Activated CD4-positive, alpha-beta T cell treated with anti-CD3 and anti-CD28 coated beads for 36 hours (primary cell): ENCODE measurements at places on chromosomes 4 and X. TPM values are rescaled to one million over a fixed set of nuclear protein-coding genes. Genes with fewer than 3 reads are reported as not detected.

The PCDH7 gene
- not detected for total RNA-seq

The LGI2 gene
- total RNA-seq: not detected

DNA sequence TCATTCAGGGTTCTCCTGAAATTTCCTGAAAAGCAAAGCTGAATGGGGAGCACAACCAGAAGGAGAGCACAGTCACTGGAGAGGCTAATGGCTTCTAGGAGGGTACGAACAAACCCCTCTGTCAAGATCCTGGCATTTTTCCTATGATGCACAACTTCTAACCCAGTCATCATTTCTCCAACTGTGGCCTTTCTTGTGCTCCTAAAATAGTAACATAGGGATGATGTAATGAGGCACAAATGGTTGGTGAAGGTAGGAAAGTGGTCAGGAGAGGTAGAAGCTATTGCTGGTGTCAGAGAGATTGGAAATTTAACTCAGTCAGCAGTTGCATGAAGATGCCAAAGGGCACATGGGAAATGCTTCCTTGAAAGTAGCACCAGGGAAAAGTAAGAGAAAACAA lies 52.7 kb downstream of the SLC10A7 start:
- no peaks in the 10 kb centered on the region for H3K27me3 ChIP-seq
- no peak for DNase-seq
- no peak overlapping the region for H3K27ac ChIP-seq

GRCh38 chr4:75087865-75088264 lies 154.9 kb downstream of the PARM1 start:
- DNase-seq: no peak
- H3K27me3 ChIP-seq: no peaks in the 10 kb centered on the region
- no peak overlapping the region for H3K27ac ChIP-seq
- H3K4me3 ChIP-seq: no peak overlapping the region
- no peaks in the 10 kb centered on the region for H3K4me1 ChIP-seq

- no peaks in the 10 kb centered on the region for H3K36me3 ChIP-seq
- DNase-seq: no peak
- no peak overlapping the region for H3K27ac ChIP-seq
- H3K4me1 ChIP-seq: no peaks in the 10 kb centered on the region
Observed at GRCh38 chr4:180116840-180117239, 2126.4 kb upstream of the TENM3 start.

DNA sequence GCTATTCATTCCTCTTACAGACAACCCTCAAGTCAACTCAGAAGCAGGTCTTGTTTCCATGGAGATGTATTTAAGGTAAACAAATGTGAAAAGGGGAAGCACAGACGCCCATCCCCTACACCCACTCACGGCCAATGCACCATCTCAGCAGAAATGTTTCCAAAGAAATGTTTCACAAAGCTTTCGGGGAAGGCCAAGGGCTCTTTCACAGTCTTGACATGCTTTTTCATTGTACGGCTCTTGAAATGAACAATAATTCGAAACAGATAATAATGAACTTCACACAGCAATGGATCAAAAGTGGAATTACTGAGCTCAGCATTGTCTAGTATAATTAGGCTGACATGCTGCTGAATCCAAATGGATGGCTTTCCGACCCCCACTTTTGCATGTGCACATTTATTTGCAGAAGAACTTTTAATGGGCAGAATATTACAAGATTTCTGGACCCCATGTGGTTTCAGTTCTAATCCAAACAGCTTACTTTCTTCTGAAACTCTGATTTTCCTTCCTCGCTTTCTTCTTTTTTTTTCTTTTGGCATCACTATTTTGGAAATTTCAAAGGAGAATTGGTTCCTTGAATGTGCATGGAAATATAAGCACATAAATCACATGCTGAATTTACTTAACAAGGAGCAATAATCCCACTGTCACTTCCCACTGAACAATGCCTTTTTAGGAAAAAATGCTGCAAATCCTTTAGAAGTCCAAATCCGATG lies 160.9 kb downstream of the SMIM20 start:
- H3K27ac ChIP-seq: peak overlapping the region; percentile 90
- H3K27me3 ChIP-seq: peaks cover 3% of the 10 kb centered on the region
- peak overlapping the region; percentile 26 for H3K4me3 ChIP-seq
- peaks cover 18% of the 10 kb centered on the region for H3K36me3 ChIP-seq
- peaks cover 64% of the 10 kb centered on the region for H3K4me1 ChIP-seq

The TCEAL9 gene
- total RNA-seq: 1.5 TPM

The SLC10A4 gene
- total RNA-seq: not detected

DNA sequence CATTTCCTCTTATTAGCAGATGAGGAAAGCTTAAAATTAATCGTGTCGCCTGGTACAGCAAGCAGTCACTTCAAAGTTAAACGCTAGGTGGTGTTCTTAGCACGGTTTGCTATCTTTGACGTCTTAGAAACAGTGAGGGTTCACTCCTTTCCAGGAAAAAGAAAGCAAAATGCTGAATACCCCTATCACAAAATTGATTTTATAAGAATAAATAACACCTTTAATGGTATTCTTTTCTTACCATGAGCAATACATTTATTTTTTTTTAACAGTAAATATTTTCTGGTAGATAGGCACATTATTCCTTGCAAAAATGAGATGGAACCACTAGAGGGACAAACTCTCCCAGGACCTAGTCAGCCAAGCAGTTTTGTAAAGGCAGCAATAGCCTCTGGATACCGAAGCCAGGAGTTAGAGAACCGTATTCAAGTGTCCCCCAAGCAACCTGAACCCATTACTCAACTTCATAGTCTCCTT lies 153.9 kb downstream of the KDR start:
- no peak overlapping the region for H3K27ac ChIP-seq
- no peak overlapping the region for H3K4me3 ChIP-seq
- DNase-seq: no peak
- peaks cover 1% of the 10 kb centered on the region for H3K27me3 ChIP-seq
- H3K36me3 ChIP-seq: no peaks in the 10 kb centered on the region
- no peaks in the 10 kb centered on the region for H3K4me1 ChIP-seq

DNA sequence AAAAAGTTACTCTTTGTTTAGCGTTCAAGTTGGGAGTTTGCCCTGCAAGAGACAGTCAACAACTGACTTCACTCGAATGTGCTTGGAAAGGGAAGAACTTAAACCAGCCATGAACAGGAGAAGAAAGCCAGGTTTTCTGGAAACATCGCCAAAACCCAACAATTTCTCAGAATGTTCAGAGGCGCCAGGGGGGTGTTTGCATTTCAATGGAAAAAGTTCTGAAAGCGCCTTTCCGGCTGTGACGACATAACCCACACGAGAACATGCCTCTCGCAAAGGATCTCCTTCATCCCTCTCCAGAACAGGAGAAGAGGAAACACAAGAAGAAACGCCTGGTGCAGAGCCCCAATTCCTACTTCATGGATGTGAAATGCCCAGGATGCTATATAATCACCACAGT lies 78.1 kb upstream of the ADGRA3 start:
- peaks cover 3% of the 10 kb centered on the region for H3K4me1 ChIP-seq
- no peaks in the 10 kb centered on the region for H3K36me3 ChIP-seq
- no peaks in the 10 kb centered on the region for H3K27me3 ChIP-seq

DNA sequence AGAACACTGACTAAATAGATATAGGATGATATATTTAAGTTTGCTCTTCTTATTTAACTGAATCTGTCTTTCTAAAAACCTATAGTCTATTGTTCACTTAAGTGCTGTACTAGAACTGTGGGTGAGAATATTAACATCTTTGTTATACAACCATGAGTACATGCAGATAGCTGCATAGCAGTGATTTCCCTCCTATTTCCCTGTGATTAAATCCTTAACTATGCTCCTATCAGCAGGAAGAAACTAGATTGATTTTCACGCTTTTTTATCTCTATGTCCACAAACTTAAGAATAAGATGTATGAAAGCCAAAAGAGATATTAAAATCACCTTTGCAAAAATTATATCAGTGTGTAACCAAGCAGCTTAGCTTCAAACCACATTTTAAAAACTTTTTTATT lies 11.3 kb upstream of the UGT2A3 start:
- no peaks in the 10 kb centered on the region for H3K36me3 ChIP-seq
- H3K27me3 ChIP-seq: no peaks in the 10 kb centered on the region
- no peaks in the 10 kb centered on the region for H3K4me1 ChIP-seq
- H3K4me3 ChIP-seq: no peak overlapping the region
- no peak for DNase-seq
- no peak overlapping the region for H3K27ac ChIP-seq

The PLCXD1 gene
- 127 TPM for total RNA-seq

DNA sequence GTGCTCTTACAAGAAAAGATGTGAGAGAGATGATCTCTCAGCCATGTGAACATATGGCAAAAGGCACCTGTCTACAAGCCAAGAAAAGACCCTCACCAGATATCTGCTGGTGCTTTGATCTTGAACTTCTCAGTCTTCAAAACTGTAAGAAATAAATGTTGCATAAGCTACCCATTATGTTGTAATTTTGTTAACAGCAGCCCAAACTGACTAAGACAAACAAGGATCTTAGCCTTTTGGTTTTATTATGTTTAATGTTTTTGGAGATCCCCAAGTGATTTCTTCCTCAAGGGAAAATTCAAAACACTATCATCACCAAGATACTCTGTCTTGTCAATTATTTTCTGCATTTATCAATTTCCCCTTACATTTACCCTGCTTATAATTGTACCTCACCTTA lies 21.8 kb upstream of the CCNI start:
- peaks cover 14% of the 10 kb centered on the region for H3K4me1 ChIP-seq
- no peak for DNase-seq
- H3K36me3 ChIP-seq: no peaks in the 10 kb centered on the region
- H3K4me3 ChIP-seq: no peak overlapping the region
- no peaks in the 10 kb centered on the region for H3K27me3 ChIP-seq

GRCh38 chr4:144647095-144647561 lies 1.2 kb downstream of the HHIP start:
- no peaks in the 10 kb centered on the region for H3K36me3 ChIP-seq
- H3K4me3 ChIP-seq: peak overlapping the region; percentile 66
- peaks cover 21% of the 10 kb centered on the region for H3K4me1 ChIP-seq
- H3K27ac ChIP-seq: no peak overlapping the region
- H3K27me3 ChIP-seq: peaks cover 42% of the 10 kb centered on the region

- H3K4me1 ChIP-seq: peaks cover 13% of the 10 kb centered on the region
- H3K4me3 ChIP-seq: peak within 1 kb of the TSS; percentile 47
- H3K36me3 ChIP-seq: no peaks in the 10 kb centered on the region
- H3K27me3 ChIP-seq: peaks cover 54% of the 10 kb centered on the region
Observed at GRCh38 chr4:55635741-55636655, at the start of gene NMU. Gene NMU (minus strand): TSS chr4:55636298. CDS start chr4:55636192, 106 bp downstream.

GRCh38 chrX:18883234-18883960 lies 100.5 kb downstream of the PHKA2 start:
- H3K27me3 ChIP-seq: no peaks in the 10 kb centered on the region
- peaks cover 27% of the 10 kb centered on the region for H3K4me1 ChIP-seq
- no peak overlapping the region for H3K27ac ChIP-seq
- DNase-seq: no peak
- no peaks in the 10 kb centered on the region for H3K36me3 ChIP-seq
- H3K4me3 ChIP-seq: no peak overlapping the region

The LRIT3 gene
- total RNA-seq: 0.19 TPM

GRCh38 chrX:150926791-150927190 lies 28.3 kb upstream of the CD99L2 start:
- H3K4me3 ChIP-seq: no peak overlapping the region
- H3K27me3 ChIP-seq: no peaks in the 10 kb centered on the region

DNA sequence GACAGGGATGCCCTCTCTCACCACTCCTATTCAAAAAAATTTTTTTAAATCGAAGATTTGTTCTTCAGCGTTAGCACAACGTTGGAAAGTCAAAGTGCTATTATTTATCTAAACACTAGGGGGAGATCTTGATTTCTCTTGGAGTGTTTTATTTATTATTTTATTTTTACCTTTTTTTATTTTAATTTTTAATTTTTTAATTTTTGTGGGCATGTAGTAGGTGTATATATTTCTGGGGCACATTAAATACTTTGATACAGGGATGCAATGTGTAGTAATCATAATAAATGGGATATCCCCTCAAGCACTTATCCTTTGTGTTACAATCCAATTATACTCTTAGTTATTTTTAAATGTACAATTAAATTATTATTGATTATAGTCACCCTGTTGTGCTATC lies 37.4 kb upstream of the SLC10A4 start:
- no peak overlapping the region for H3K27ac ChIP-seq
- H3K4me3 ChIP-seq: no peak overlapping the region
- DNase-seq: no peak
- H3K27me3 ChIP-seq: no peaks in the 10 kb centered on the region

DNA sequence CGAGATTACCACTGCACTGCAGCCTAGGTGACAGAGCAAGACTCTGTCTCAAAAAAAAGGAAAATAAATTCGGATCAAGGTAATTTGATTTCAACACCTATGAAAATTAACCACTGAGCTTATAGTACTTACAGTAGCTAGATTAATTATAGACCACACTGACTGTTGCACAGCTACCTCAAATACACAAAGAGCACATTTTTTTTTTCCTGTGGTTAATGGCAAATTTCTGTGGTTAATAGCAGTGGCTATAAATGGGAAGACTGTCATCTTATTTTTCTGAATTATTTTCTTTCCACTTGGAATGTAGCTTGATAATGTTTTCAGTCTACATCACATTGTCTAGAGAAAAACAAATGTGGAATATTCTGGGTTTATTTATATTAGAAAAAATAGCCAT lies 1661.6 kb upstream of the PCDH7 start:
- no peaks in the 10 kb centered on the region for H3K27me3 ChIP-seq
- DNase-seq: no peak
- no peaks in the 10 kb centered on the region for H3K36me3 ChIP-seq
- H3K4me1 ChIP-seq: no peaks in the 10 kb centered on the region

- H3K27me3 ChIP-seq: no peaks in the 10 kb centered on the region
- H3K36me3 ChIP-seq: no peaks in the 10 kb centered on the region
- no peak overlapping the region for H3K27ac ChIP-seq
- H3K4me1 ChIP-seq: no peaks in the 10 kb centered on the region
- H3K4me3 ChIP-seq: no peak overlapping the region
Observed at GRCh38 chrX:482702-483203, 96.0 kb upstream of the PPP2R3B start.

The DCAF16 gene
- total RNA-seq: 47.5 TPM
